ENCODE measurements at places on chromosomes 7 and 10.

- DNase-seq: no peak
Measured at GRCh38 chr7:154685564-154685901, 317.4 kb downstream of the PAXIP1 start.

DNA sequence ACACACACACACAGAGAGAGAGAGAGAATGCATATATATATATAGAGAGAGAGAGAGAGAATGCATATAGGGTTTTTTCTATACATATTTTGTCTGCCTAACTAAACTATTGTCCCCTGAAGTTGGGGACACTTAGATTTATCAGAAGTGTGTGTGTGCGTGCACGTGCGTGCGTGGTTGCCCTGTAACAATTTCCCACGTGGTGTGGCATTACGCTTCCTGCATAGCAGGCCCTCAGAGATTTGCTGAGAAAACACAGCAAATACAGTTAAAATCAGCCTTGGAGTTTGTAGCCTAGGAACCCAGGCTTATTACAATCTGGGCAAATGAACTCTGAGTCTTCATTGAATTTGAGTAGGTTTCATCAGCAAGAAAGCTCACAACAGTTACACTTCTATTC, 14.7 kb downstream of the RNF32 start:
- no peak for DNase-seq

DNA sequence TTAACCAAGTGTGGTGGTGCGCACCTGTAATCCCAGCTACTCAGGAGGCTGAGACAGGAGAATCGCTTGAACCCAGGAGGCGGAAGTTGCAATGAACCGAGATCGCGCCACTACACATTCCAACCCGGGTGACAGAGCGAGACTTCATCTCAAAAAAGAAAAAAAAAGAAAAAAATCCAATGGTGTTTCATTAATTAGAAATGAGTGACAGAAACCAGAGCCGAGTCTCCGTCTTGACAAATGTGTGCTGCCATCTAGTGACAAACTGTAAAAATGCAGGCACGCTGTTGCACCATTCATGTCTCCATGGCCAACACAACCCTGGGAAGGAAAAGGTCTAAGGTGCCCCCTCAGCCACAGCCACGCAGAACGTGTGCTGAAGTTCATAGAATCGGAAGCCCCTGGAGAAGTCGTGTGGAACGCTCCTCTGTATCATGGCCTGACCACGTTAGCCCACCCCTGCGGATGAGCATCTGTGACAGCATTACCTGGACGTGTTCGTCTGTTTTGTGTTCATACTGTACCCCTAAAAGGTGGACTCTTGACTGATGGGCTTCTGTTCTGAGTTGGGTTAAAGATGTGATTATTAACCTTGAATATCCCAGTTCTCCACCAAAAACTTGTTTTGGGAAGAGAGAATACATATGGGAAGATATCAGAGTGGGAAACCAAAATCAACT, 94.9 kb downstream of the LYZL2 start:
- peak; percentile 53 for DNase-seq

GRCh38 chr7:124162667-124163066, 129.8 kb upstream of the TMEM229A start:
- no peak for DNase-seq

DNA sequence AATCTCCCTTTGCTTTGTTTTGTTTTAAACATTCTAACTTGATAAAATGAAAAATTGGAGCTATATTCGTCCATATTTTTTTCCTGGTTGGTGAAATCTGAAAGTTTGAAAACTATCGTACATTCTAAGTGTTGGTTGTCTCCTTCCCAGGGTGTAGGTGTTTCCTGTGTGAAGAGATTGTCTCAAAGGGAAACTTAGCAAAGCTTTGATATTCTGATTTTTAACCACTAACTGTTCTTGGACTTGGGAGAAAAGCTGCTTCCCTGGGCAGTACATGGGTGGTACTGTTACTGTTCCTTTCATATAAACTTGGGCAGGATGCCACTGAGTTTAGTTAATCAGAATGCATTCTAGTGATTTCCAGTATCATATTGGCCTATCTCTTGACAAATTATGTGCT, 253.5 kb upstream of the LRGUK start:
- no peak for DNase-seq

- no peak for DNase-seq
Measured at GRCh38 chr7:38307640-38308039, 34.2 kb upstream of the TARP start.

GRCh38 chr10:60496181-60496580, 106.5 kb upstream of the ANK3 start:
- DNase-seq: no peak

DNA sequence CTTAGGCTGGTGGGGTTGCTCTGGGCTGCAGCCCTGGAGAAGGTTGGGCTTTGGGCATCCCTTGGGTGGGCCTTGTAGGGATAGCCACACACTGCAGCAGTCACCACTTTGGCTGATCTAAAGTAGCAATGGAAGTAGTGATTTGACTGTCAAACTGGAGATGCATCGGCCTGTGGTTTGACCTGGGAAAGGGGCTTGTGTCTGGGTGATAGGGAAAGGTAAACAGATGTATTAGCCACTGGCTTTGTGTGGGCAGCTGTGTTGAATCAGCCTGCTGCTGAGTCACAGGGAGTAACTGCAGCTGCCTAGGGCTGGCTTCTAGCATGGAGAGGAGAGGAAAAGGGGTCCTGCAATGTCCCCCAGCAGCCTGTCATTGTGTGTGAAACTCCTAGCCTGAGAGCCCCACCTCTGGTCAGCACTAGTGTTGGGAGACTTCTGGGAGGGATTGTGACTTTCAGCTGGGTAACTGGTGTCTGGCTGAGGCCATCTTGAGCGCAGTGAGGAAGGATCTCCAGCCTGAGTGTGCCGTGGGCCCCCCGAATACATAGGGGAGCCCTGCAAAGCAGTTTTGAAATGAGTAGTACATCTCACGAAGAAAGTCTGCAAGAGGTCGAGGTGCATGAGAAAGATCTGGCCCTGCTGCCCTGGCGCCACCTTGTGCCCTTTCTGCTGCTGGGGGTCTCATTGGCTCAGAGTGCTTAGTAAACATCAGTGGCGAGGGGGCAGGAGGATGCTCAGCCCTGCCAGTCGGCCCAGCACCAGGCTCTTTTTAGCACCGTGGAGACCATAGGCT, 117.3 kb downstream of the FANK1 start:
- DNase-seq: no peak

GRCh38 chr7:228610-229009, 36.2 kb downstream of the FAM20C start:
- no peak for DNase-seq

GRCh38 chr10:36053775-36054174, 411.7 kb upstream of the FZD8 start:
- no peak for DNase-seq

GRCh38 chr10:566241-566885, 123.1 kb downstream of the DIP2C start:
- no peak for DNase-seq

- no peak for DNase-seq
Measured at GRCh38 chr10:122279725-122280141, 8.6 kb downstream of the BTBD16 start.

DNA sequence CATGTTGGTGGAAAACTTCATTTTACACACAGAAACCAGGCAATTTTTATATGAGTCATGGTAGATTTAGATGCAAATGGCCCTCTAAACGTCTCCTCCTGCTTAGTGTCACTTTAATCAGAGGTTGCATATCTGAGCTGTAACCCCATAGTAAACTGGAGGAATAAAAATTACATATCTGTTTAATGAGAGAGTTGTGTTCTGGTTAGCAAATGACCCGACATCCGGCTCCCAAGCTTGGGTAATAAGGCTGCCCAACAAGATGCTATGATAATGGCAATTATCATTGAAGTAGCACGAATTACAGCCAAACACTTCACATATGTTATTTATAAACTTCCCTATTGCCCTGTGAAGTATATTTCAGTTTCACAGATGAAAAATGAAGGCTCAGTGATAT, 10.6 kb upstream of the ADAM12 start:
- no peak for DNase-seq

GRCh38 chr10:106395041-106395749, 769.3 kb downstream of the SORCS1 start:
- DNase-seq: no peak

DNA sequence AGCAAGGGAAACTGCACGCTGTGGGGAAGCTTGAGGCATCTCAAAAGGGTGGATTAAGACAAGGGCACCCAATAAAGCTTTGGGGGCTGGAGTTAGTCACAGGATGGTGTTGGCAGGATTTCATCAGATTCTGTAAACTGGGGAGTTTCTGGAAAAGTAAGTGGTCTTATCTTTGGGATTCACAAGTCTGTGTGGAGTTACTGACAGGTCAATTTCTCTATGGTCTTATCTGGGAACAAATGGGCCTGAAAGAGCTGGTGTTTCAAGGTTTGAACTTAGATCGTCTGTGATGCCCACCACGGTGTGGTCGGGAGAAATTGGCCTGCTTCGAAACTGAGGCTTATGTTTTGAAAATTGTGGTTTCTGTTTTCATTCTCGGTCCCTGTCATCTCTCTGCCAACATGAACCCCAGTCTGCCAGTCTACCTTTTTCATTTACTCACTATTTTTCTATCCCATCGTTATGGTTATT, 23.8 kb upstream of the AOAH start:
- DNase-seq: no peak

GRCh38 chr7:42856605-42856987, 55.3 kb downstream of the C7orf25 start:
- no peak for DNase-seq

DNA sequence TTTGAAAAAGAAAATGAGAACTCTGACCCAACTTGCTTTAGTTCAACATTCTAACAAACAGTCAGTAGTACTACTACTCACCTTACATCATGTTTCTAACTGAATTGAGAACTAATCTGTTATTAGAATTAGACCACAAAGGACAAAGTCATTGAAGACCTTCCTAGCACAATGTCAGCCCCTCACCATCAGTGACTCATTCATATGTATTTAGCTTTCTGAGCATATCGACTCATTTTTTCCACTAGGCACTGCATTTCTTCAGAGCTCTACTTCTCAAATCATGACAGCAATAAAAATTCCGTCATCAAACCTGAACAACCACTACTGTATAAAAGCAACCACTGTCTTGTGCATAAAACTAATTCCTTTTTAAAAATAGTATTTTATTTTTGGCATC, 4.4 kb upstream of the LRRN3 start:
- DNase-seq: no peak

- DNase-seq: no peak
Measured at GRCh38 chr10:113178771-113179170, 228.7 kb downstream of the TCF7L2 start.

DNA sequence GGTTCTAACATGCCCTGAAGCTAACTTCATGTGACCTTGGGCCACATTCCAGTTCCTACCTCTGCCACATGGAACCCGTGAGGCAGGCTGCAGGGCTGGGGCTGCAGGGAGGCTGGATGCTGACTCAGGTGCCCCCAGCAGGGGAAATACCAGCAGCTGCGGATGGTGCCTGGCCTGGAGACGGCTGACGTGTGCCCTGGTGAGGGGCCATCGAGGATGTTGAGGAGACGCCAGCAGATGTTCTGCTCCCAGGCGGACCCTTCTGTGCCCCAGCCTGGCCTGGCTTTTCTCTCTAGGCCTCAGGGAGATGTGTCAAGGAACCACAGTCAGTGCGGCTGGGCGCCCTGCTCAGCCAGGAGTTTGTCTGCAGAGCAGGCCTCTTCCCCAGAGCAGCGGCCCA, 8.8 kb downstream of the BAG3 start:
- DNase-seq: no peak

DNA sequence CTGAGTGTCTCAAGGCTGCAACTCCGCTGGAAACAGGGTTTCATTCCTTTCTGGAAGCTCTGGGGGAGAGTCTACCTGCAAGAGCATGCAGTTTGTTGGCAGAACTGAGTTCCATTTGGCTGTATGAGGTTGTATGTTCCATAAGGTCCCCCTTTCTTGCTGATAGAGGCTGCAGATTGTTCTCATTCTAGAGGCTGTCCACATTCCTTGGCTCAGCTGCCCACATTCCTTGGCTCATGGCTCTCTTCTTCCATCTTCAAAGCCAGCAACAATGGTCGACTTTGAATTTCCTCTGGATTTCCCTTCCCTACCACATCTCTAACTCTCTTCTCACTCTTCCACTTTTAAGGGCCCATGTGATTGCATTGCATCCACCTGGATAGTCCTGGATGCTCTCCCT, 147.3 kb upstream of the CDCA7L start:
- no peak for DNase-seq

DNA sequence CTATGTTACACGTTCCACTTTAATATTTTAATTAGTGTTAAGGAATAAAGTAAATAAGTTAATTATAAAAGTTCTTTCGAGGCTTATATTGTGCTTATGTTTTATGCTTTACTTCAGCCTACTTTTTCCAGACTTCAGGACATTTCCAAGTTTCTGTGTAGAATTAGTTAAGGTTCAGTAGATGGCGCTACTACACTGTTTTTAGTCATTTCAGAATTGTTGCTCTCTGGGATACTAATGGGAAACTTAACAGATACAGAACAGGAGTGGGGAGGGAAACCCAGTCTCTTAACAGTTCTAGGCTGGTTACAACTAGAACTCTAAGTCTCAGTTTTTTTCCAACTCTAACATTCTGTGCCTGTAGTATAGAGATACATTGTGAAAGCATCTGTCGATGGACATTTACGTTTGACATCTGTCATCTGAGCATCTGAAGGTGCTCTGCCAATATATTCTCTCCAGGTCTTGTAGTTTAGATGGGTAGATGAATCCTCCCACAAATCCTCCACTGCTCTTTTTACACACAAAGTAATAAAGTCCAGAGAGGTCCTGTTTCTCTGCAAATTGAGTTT, 56.8 kb upstream of the FAM171A1 start:
- DNase-seq: peak; percentile 55

- DNase-seq: no peak
Measured at GRCh38 chr10:6120691-6121090, 31.9 kb downstream of the RBM17 start.
